ENCODE measurements at places on chromosomes 11 and 22. TPM values are rescaled to one million over a fixed set of nuclear protein-coding genes. Genes with fewer than 3 reads are reported as not detected.

- DNase-seq: no peak
Observed at GRCh38 chr22:29309332-29310064, 3.0 kb downstream of the GAS2L1 start.

The CDCA5 gene
- 71.2 TPM for total RNA-seq

DNA sequence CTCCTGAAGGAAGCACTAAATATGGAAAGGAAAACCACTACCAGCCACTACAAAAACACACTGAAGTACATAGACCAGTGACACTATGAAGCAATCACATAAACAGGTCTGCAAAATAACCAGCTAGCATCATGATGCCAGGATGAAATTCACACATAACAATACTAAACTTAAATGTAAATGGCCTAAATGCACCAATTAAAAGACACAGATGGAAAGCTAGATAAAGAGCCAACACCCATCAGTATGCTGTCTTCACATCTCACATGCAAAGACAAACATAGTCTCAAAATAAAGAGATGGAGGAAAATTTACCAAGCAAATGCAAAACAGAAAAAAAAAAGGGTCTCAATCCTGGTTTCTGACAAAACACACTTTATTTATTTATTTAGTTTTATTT lies 171.7 kb downstream of the TTC28 start:
- DNase-seq: no peak

The TYMP gene
- total RNA-seq: 4.4 TPM

GRCh38 chr22:37525073-37525745 lies 6.0 kb upstream of the CARD10 start:
- DNase-seq: no peak

GRCh38 chr11:1870721-1871466 lies 18.0 kb downstream of the LSP1 start:
- peak; percentile 11 for DNase-seq

DNA sequence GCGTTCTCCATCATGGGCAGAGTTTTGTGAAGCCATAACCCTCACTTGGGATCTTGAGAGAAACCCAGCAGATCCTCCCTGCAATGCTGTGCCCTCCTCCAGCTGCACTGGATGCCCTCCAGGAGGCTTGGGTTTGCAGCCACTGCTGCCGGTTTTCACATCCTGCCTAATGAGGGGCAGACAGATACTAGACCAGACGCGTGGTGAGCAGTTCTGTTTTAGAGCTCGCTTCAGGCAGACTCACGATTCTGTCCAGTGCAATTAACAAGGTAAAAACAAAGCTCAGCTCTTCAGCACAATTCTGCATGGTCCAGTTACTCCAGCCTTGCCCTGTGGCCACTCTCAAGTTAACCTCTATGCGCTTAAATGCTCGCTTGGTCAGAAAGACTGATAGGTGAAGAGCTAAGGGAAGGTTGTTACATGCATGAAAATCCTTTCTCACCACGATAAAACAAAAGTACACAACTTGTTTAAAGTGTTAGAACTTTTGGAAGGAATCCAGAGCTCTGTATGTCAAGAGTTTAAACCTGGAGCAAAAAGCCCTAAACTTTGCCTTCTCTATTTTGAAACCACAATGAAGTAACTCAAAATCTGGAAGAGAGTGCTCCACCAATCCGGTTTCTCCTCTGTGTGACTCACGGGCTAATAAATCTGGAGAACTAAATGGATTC lies 292.3 kb upstream of the FAT3 start:
- no peak for DNase-seq

- no peak for DNase-seq
Observed at GRCh38 chr22:32733196-32733768, 68.2 kb upstream of the TIMP3 start.

The OR4A16 gene
- not detected for total RNA-seq

DNA sequence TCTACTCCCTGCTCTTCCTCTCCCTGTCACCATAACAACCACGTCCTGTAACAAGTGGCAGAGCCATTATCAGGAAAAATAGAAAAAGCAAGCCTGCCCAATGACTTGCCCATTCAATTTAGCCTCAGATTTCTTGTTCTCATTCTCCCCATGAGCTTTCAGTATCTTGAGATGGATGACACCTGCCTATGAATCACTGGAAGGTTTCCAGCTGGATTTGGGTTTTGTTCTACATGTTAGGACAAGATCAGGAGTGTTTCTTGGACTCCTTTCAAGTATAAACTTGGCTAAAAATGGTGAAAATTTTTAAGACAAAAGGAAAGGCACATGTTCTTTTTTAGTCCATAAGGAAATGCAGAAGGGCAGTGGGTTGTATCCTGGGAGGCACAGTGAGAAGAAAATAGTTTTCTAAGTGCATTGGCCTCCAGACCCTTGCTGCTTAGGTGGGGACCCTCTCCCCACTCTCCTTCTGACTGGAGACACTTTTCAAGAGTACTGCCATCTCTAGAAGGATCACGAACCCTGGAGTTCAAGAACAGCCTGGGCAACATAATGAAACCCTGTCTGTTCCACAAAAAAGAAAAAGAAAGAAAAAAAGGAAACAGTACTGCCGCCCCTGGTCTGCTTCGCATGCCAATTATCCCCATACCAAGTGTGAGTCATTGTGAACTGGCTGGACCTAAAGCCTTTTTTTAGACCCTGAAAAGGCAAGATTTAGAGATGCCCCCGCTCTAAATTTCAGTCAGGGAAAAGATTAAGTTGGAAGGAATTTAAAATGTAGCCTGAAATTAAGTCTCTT lies 51.0 kb downstream of the MTNR1B start:
- DNase-seq: peak; percentile 17

- DNase-seq: no peak
Observed at GRCh38 chr11:104620991-104621390, 277.3 kb downstream of the CASP12 start.

The SHANK3 gene
- total RNA-seq: 5.0 TPM

DNA sequence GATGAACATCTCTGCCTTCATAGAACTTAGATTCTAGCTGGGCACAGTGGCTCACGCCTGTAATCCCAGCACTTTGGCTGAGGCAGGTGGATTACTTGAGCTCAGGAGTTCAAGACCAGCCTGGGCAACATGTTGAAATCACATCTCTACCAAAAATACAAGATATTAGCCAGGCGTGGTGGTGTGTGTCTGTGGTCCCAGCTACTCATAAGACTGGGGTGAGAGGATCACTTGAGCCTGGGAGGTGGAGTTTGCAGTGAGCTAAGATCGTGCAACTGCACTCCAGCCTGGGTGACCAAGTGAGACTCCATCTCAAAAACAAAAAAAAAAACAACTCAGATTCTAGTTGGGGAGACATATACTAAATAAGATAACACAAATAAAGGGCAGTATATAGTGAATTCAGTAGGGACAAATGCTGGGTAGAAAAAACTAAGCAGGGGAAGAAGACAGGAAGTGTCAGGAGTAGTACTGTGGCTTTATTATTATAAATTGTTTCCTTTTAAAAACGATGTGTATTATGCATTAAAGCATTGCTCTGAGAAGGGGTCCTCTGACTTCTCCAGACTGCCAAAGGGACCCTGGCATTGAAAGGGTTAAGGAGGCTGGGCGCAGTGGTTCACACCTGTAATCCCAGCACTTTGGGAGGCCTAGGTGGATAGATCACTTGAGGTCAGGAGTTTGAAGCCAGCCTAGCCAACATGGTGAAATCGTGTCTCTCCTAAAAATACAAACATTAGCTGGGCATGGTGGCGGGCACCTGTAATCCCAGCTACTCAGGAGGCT lies 46.7 kb downstream of the PACS1 start:
- DNase-seq: no peak

DNA sequence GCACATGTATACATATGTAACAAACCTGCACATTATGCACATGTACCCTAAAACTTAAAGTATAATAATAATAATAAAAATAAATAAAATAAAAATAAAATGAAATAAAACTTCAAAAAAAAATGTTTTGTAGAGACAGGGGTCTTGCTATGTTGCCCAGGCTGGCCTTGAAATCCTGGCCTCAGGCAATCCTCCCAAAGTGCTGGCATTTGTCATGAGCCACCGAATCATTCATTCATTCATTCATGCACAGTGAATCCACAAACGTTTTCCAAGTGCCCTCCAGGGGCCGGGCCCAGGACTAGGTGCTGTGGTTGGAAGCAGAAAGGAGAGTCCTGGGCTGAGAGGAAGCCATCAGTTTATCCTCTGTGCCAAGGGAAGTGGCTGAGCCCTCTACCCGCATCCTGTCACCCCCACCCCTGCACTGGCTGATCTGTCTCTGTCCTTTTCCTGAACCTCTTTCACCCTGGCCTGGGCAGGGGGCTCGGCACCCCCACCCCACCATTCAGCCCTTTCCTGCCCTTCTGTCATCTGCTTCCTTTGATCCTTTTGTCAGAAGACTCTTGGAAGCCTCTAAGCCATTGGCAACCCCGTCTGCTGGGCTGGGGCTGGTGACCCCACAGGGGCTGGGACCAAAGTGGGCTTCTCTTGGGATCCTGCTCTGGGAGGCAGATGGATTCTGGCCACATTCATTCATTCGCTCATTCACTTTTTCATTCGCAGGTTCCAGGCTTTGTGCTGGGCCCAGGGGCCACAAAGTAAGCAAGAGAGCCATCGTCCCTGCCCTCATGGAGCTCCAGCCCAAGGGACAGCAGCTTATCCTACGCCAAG lies 84.3 kb downstream of the IGLL1 start:
- no peak for DNase-seq

Measured in G401 (cell line).